ENCODE measurements at places on chromosomes 2 and 18.
A peak's percentile ranks its signal among the peaks of the same experiment; 100 is the strongest.

GRCh38 chr2:234674781-234675201 lies 177.9 kb upstream of the ARL4C start:
- H3K27ac ChIP-seq, result no peak overlapping the region
- H3K4me1 ChIP-seq, result no peaks in the 10 kb centered on the region
- DNase-seq, result no peak
- H3K27me3 ChIP-seq, result no peaks in the 10 kb centered on the region
- no peaks in the 10 kb centered on the region for H3K36me3 ChIP-seq
- no peak overlapping the region for H3K4me3 ChIP-seq

DNA sequence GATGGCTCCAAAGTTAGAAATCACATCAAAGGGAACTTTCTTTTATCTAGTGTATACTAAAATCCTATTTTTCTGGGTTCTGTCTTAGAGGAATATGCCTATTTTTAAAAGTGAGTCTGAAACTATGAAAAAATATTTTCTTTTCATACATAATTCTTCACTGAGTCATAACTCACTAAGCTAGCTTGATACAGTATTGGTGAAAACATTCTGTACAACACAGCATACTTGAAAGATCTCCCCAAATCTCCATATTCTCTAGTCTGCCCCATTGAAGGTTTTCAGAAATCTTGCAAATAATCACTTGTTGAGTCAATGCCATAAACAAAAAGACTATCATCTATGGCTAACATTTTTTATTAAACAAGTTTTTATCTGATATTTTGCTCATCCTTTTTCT lies 44.5 kb downstream of the COL3A1 start:
- H3K36me3 ChIP-seq, result no peaks in the 10 kb centered on the region
- peaks cover 8% of the 10 kb centered on the region for H3K27me3 ChIP-seq
- DNase-seq, result no peak
- H3K27ac ChIP-seq, result no peak overlapping the region

- H3K4me1 ChIP-seq, result no peaks in the 10 kb centered on the region
- no peaks in the 10 kb centered on the region for H3K36me3 ChIP-seq
- H3K27me3 ChIP-seq, result no peaks in the 10 kb centered on the region
- H3K27ac ChIP-seq, result no peak overlapping the region
- no peak for DNase-seq
These were observed 665.8 kb upstream of the ZEB2 start for GRCh38 chr2:145185696-145186095.

- H3K4me3 ChIP-seq, result no peak overlapping the region
- peaks cover 25% of the 10 kb centered on the region for H3K4me1 ChIP-seq
- no peaks in the 10 kb centered on the region for H3K36me3 ChIP-seq
- no peaks in the 10 kb centered on the region for H3K27me3 ChIP-seq
These were observed 8.2 kb upstream of the MAP4K4 start for GRCh38 chr2:101689114-101689825.

DNA sequence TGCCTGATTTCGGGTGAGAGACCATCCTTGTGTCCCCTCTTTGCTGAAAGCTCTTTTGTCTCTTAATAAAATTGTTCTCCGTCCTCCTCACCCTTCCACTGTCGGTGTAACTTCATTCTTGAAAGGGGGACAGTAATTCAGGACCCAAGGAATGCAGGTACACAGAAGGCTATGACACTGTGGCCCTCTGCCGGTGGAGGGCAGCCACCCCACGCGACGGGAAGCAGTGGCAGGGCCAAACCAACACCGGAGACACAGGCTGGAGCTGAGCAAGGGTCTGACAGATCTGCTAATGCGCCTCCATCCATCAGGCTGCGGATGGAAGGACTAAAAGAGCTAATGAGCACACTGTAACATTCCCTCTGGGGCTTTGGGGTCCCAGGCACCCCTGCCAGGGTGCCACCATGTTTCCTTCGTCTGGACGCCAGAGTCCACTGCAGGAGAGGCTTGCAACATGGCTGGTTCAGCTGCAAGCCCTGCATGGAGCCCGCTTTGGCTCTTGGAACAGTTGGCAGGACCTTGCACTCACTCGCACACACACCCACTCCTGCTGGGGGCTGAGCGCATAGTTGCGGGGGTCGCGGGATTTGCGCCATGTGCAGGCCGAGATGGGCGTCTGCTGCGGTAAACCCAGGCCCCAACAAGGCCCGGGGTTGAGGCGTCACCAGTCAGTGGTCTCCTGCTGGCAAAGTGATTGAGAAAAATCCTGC lies 544.1 kb upstream of the CDH7 start:
- no peaks in the 10 kb centered on the region for H3K4me1 ChIP-seq
- no peak overlapping the region for H3K4me3 ChIP-seq
- no peak overlapping the region for H3K27ac ChIP-seq
- no peak for DNase-seq
- no peaks in the 10 kb centered on the region for H3K36me3 ChIP-seq
- no peaks in the 10 kb centered on the region for H3K27me3 ChIP-seq

DNA sequence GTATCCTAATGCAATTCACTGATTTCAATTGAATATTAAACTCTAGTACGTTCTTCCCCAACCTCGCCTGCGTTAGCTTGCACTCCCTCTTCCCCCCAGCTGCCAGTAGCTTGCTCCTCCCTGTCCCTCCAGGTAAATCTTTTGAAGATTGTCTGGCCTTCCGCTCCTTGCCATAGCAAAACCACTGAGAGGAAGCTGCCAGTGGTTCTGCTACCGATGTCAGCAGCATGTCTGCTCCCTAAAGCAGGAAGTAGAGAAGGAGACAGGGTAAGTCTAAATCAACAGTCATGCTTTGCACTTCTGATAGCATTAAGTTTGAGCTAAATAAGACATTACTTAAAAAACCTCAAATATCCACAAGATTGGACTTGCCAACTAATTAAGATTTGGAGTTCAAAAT lies 89.1 kb downstream of the SCN2A start:
- DNase-seq, result peak; percentile 9
- peak overlapping the region; percentile 68 for H3K27ac ChIP-seq
- peaks cover 12% of the 10 kb centered on the region for H3K4me1 ChIP-seq
- H3K4me3 ChIP-seq, result no peak overlapping the region
- no peaks in the 10 kb centered on the region for H3K36me3 ChIP-seq

- H3K36me3 ChIP-seq, result no peaks in the 10 kb centered on the region
- DNase-seq, result peak; percentile 56
- H3K27ac ChIP-seq, result no peak overlapping the region
- H3K4me1 ChIP-seq, result no peaks in the 10 kb centered on the region
- no peaks in the 10 kb centered on the region for H3K27me3 ChIP-seq
- no peak overlapping the region for H3K4me3 ChIP-seq
These were observed 142.0 kb downstream of the TSN start for GRCh38 chr2:121897335-121897970.

DNA sequence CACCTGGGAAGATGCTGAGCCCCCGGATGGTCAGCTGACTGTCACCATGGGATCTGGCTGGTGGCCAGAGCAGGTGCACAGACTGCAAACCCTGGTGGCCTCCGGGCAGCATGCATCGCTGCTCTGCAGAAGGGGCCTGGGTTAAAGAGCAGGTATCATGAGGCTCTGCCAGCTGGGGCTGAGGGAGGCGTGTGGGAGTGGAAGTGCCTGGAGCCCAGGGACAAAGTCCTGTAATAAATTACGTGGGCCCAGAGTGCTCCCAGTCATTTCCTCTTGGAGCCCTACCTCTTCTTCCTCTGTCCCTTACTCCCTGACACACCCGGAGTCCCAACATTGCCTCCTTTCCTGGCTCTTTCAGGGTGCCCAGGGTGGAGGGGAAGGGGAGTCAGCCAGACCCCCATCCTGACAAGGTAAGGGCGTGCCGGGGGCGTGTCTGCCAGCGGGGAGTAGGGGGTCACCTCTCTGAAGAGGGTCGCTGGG lies at the start of gene MYO7B:
TSS of gene MYO7B (plus strand) at position 262 of the 480 bp plus-strand sequence. CDS start 24,040 bp downstream, outside the sequence.
- H3K36me3 ChIP-seq, result no peaks in the 10 kb centered on the region
- no peaks in the 10 kb centered on the region for H3K4me1 ChIP-seq
- no peak for DNase-seq
- no peak within 1 kb of the TSS for H3K27ac ChIP-seq
- no peak within 1 kb of the TSS for H3K4me3 ChIP-seq

DNA sequence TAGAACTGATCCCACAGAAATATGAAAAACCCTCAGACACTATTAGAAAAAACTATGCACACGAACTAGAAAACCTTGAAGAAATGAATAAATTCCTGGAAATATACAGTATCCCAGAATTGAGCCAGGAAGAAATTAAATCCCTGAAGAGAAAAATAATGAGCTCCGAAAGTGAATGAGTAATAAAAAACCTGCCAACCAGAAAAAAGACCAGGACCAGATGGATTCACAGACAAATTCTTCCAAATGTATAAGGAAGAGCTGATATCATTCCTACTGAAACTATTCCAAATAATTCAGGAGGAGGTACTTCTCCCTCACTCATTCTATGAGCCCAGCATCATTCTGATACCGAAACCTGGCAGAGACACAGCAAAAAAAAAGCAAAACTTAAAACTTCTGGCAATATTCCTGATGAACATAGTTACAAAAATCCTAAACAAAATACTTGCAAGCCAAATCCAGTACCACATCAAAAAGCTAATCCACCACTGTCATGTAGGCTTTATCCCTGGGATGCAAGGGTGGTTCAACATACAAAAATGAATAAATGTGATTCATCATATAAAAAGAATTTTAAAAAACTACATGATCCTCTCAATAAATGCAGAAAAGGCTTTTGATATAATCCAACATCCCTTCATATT lies 1397.6 kb upstream of the DDX18 start:
- H3K4me3 ChIP-seq, result no peak overlapping the region
- no peaks in the 10 kb centered on the region for H3K36me3 ChIP-seq

DNA sequence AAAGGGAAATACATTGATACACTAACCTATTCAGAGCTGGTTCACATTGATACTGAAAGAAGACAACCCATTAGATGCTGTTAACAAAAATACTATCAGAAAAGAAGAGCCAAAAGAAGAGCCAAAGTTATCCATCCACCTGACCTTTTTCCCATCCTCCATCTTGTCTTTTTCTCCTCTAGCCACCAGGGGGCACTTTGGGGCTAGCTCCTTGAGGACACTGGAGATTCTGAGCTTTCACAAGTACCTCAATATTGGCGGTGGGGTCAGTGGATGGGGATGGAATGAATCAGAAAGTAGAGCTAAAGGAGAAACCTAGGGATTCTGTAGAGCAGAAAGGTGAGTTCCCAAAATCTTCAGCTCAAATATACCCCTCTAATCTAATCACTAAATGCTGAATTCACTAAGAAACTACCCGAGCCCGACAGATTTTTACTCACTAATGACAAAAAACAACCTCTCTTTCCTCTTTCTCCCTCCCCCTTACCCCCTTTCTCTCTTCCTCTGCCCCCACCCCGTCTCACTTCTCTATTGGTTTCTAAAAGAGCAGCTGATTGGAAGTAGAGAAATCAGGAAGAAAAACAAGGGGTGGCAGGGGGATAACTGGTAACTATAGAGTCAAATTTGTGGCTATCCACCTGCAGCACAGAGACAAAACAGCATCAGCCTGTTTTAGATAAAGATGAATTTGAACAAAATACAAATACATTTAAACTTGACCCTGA lies 203.3 kb downstream of the TCF4 start:
- DNase-seq, result peak; percentile 19
- H3K27me3 ChIP-seq, result no peaks in the 10 kb centered on the region
- no peaks in the 10 kb centered on the region for H3K4me1 ChIP-seq
- no peak overlapping the region for H3K27ac ChIP-seq
- no peak overlapping the region for H3K4me3 ChIP-seq

DNA sequence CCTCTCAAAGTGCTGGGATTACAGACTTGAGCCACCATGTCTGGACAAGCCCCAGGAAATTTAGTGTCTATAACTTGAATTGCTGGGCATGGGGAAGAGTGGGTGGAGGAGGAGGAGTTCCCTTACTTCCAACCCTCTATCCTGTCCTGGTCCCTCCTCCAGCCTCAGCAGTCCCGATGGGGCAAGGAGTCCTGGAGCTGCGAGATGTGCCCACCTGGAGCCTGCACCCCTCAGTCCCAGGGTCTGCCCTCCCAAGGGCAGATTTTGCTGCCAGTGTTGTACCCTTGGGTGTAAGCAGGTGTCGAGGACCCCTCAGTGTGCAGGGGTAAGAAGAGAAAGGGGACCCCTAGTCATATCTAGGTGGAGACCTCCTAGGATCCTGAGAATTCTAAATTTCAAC lies 2.8 kb downstream of the VAMP8 start:
- H3K4me3 ChIP-seq, result no peak overlapping the region
- H3K4me1 ChIP-seq, result peaks cover 40% of the 10 kb centered on the region
- peaks cover 25% of the 10 kb centered on the region for H3K36me3 ChIP-seq
- no peak for DNase-seq
- H3K27ac ChIP-seq, result no peak overlapping the region

GRCh38 chr2:147572622-147573021 lies 272.2 kb upstream of the ACVR2A start:
- H3K27ac ChIP-seq, result no peak overlapping the region
- no peaks in the 10 kb centered on the region for H3K36me3 ChIP-seq
- no peak overlapping the region for H3K4me3 ChIP-seq
- DNase-seq, result no peak

GRCh38 chr2:232377841-232378734 lies 463 bp upstream of the ALPP start:
- H3K4me1 ChIP-seq, result no peaks in the 10 kb centered on the region
- peaks cover 9% of the 10 kb centered on the region for H3K27me3 ChIP-seq
- H3K27ac ChIP-seq, result no peak overlapping the region
- no peak overlapping the region for H3K4me3 ChIP-seq
- H3K36me3 ChIP-seq, result no peaks in the 10 kb centered on the region

DNA sequence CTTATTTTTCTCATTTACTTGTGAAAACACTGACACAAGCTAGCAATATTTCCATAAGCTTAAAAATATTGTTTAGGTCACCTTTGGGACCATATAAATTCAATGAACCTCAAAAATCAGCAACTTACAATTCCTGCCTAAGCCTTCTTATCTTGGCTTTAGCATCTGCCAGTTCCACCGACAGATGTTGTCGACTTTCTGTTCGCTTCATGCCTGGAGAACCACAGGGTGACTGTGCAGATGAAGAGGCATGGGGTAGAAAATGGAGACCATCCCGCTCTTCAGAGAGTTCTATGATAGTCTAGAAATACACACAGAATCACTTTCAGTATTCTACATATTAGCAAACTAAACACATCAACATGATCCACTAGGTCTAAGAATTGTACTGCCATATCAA lies 64.2 kb downstream of the CCDC88A start:
- no peaks in the 10 kb centered on the region for H3K4me1 ChIP-seq
- DNase-seq, result no peak
- no peak overlapping the region for H3K4me3 ChIP-seq
- peaks cover 8% of the 10 kb centered on the region for H3K36me3 ChIP-seq
- no peaks in the 10 kb centered on the region for H3K27me3 ChIP-seq

- peaks cover 81% of the 10 kb centered on the region for H3K4me1 ChIP-seq
- no peaks in the 10 kb centered on the region for H3K27me3 ChIP-seq
- peaks cover 12% of the 10 kb centered on the region for H3K36me3 ChIP-seq
- DNase-seq, result peak; percentile 68
- H3K4me3 ChIP-seq, result peak overlapping the region; percentile 33
- peak overlapping the region; percentile 59 for H3K27ac ChIP-seq
These were observed 118.6 kb downstream of the ANKRD44 start for GRCh38 chr2:197191940-197192322.

- no peak overlapping the region for H3K4me3 ChIP-seq
- H3K27me3 ChIP-seq, result no peaks in the 10 kb centered on the region
- H3K4me1 ChIP-seq, result no peaks in the 10 kb centered on the region
These were observed 17.8 kb upstream of the FAM98A start for GRCh38 chr2:33616873-33617272.
